ENCODE measurements at places on chromosomes 4 and X.

DNA sequence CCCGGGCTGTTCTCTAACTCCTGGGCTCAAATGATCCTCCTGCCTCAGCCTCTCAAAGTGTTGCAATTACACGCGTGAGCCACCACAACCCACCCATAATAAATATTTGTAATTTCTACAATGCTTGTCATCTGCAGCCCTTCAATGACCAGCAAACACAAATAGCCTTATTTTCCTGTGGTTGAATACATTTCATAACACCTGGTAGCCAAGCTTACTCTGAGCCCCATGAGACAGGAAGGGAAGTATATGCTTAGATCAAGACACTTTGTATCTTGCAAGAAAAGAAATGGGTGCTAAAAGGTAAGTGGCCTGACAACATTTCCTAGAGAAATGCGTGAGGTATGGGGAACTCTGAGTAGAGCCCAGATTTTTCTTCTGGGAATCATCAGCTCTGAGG is 56.9 kb upstream of the PDGFRA start:
- no peak for DNase-seq

DNA sequence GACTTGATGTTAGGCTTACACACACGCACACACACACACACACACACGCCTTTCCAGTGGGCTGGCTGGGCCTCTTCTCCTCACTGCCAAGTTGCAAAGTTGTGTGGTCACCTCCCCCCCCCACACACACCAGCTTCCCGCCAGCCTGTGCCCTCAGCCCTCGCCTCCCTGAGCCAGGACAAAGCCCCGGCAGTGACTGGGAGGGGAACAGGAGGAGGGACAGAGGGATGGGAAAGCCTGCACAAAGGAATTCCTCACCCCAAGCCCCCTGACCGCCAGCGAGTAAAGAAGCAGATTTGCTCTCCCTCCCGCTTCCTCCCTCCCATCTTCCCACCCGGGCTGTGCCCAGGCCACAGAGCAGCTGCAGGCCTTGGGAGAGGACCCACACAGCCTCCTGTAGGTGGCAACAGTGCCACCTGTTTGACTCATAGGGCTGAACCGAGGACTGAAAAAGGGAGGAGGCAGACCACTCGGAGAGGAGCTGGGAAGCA is at the start of gene GDPD2:
Gene GDPD2, plus strand, starts transcription at position 464 of the 491 bp plus-strand sequence. CDS start 1,671 bp downstream, outside the sequence.
- no peak for DNase-seq

DNA sequence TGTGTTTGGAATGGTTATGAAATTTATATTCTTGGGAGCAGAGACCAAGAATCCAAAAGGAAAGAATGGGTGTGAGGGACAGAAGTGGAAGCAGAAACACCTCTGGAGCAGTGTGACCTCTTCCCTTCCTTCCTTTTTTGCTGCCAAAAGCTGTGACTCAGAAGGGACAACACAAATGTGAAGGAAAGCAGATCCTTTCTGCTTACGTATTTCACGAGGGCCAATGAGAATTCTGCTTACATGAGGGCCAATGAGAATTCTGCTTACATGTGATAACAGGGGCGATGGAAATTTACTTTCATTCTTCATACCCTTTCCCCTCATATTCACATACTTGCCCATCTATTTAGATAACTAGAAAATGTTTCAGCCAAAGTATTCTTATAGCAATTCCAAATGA is 404.6 kb downstream of the PRDM5 start:
- DNase-seq, result no peak

DNA sequence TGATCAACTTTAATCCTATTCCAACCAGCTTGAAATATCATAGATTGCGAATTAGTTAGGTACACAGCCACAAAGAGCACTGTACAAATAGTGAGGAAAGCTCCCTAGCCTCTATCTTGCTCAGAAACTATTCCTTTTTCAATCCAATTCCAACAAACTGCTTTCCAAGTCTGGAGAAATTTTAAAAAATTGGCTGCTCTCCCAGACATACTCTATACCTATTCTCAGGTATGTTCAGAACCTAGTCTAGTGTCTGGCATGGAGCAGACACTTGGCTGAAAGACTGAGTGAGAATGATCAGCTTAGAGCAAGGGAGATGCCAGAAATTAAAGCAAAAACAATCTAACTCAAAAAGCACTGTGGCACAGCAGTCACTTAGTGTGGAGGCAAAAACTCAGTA is 105.9 kb downstream of the SLC10A7 start:
- no peak for DNase-seq

GRCh38 chr4:105858466-105859040 is 36.7 kb upstream of the NPNT start:
- DNase-seq, result no peak

GRCh38 chr4:171007618-171008390 is 805.4 kb upstream of the GALNTL6 start:
- DNase-seq, result no peak

DNA sequence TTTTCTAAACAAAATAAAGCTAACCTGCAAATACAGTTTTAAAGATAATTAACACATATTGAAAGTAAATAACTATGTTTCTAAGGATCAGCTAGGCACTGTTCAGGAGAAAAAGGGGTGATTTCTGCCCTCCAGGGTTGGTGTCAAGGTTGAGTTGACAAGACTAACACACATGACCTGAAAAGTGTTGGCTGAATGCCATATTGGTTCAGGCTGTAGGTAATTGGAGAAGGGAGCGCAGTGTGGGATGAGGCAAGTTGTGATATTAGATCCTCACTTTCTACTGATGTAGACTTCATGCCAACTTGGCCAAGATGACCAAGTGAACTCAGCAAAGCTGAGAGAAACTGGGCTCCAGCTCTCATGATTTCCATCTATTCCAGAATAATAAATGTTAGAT is 42.2 kb downstream of the PPM1K start:
- DNase-seq, result no peak

Measured in head of caudate nucleus (tissue), 42 donors.